ENCODE measurements at places on chromosomes 7 and 10. TPM values are rescaled to one million over a fixed set of nuclear protein-coding genes. Genes with fewer than 3 reads are reported as not detected.

DNA sequence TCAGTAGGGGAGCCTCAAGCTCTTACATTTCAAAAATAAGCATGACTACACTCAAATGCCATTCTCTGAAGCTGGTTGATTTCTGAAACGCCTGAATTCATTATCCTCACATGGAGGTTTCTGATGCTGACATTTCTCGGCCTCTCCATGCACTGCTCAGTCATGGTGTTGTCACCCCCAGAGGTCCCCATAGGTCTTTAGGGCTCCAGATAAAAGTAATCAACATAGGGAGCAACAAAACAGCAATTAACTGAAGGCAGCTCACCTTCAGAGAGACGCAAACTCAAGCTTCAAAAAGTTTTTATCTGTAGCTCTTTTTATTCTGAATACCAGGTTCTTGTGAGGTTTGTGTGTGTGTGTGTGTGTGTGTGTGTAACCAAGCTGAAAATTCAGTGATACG lies 223.2 kb upstream of the LRRN3 start:
- no peak for DNase-seq

- no peak for DNase-seq
Measured at GRCh38 chr7:31892099-31892829, 177.9 kb downstream of the PDE1C start.

GRCh38 chr7:105849122-105849855 lies 27.1 kb downstream of the ATXN7L1 start:
- DNase-seq, result no peak

- no peak for DNase-seq
Measured at GRCh38 chr10:61471491-61471890, 18.3 kb upstream of the TMEM26 start.

GRCh38 chr10:98267894-98268693 lies at the start of gene LOXL4:
TSS of gene LOXL4 (minus strand) at chr10:98268194. CDS start at chr10:98263019, 5,175 bp downstream.
- peak; percentile 27 for DNase-seq

DNA sequence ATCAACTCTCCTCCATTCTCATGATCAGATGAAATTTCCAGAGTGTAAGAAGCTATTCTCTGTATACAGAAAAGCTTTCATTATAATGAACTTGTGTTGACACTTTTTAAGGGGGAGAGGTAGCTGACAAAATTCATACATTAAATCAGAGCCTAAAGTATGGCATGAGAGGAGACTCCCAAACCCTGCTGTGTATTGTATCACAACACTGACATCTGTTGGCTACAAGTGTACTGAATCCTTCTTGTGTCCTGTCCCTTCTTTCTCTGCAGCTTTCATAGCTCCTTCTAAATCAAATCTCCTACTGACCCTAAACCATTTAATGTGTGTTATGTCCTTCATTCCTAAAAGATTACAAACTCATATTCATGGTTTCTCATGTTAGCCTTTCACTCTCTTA lies 70.9 kb downstream of the GCC1 start:
- DNase-seq, result peak; percentile 38

GRCh38 chr7:148524479-148525224 lies 65.9 kb upstream of the C7orf33 start:
- no peak for DNase-seq

- no peak for DNase-seq
Measured at GRCh38 chr10:34539533-34540315, 275.4 kb downstream of the PARD3 start.

DNA sequence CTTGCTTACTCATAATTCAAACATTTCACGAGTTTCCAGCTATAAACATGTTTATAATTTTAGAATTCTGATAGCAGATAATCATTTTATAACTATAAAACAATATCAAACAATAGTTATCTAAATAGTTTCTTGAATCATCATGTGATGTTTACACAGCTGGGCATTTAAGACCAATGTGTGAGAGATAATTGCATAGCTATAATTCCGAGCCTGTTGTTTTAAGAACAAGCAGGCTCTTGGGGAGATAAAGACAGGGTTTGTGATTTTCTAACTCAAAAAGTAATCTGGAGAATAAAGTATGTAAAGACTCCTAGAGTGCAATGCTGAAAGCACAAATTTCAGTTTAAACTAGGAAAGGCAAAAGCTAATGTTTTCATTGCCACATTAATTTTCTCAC lies 331.2 kb downstream of the LRRTM3 start:
- no peak for DNase-seq

- DNase-seq, result no peak
Measured at GRCh38 chr7:75793676-75794075, 19.9 kb downstream of the CCL24 start.

DNA sequence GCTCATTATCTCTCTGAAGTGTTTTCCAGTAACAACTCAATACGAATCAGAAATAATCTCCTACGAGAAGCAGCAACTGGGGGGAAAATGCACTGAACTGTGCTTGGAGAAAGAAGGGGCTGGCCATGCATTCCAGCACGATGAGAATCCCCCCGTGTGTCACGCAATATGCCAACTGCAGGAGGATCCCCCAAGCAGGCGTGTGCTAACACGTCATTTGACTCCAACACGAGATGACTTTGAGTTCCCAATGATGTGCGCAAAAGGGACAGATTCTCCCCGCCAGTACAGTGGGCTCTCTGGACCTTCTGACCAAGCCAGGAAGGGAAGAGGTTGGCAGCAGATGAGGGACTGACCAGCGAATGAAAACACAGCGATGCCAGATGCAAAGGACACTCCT lies 105.5 kb downstream of the KCNMA1 start:
- no peak for DNase-seq

GRCh38 chr10:118827466-118828155 lies 72.8 kb upstream of the CACUL1 start:
- DNase-seq, result no peak

GRCh38 chr7:39085590-39086049 lies 107.9 kb downstream of the POU6F2 start:
- DNase-seq, result no peak

- no peak for DNase-seq
Measured at GRCh38 chr10:18246967-18247366, 106.7 kb downstream of the CACNB2 start.

DNA sequence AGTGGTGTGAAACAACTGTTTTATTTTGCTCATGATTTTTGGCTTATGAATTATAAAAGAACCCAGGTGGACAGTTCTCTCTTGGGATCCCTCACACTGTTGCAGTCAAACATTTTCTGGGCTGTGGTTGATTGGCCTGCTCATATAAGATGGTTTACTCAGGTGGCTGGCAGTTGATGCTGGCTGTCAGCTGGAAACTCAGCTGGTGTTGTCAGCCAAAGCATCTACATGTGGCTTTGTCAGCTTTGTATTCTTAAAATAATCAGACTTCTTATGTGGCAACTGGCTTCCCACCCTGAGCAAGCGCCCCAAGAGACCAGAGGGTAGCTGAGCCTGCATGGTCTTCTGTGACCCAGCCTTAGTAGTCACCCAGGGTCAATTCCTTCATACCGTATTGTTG lies 534.7 kb downstream of the NRG3 start:
- DNase-seq, result peak; percentile 89

- DNase-seq, result no peak
Measured at GRCh38 chr10:71359364-71360046, 37.2 kb upstream of the CDH23 start.

- no peak for DNase-seq
Measured at GRCh38 chr10:90579602-90580242, 278.1 kb downstream of the HTR7 start.

GRCh38 chr7:158804335-158804734 lies 25.0 kb downstream of the ESYT2 start:
- DNase-seq, result no peak

DNA sequence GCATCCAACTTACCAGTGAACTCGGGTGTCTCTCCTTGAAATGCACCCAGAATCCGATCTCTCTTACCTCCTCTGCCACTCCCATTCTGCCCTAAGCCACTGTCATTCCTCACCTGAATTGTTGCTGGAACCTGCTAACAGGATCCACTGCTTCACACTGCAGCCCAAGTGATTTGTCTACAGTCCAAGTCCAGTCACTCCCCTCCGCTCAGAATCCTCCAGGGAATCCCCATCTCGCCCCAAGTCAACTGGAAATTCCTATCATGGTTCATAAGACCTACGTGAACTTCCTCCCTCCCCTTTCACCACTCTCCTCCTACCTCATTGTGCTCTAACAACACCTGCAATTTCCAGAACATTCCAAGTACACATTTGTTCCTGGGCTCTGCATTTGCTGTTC lies 91.3 kb downstream of the SCRN1 start:
- DNase-seq, result no peak

- no peak for DNase-seq
Measured at GRCh38 chr7:131197920-131198615, 129.6 kb upstream of the MKLN1 start.

DNA sequence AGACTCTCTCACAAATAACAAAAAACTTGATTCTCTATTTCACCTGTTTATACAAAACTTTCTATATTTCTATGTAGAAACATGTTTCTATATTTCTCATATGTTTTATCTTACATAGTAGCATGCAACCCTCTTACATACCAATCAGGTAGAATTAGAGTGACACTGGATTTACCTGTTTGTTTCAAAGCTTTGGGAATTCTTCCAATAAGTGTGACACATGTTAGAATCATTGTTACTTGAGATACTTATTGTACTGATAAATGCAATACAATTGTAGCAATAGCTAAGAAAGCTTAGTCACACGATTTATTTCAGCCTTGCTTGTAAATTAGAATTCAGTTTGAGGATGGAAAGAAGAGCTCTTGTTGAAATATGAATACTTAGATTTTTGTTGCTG lies 4.9 kb downstream of the HYAL4 start:
- no peak for DNase-seq

- no peak for DNase-seq
Measured at GRCh38 chr7:47465191-47465590, 116.7 kb downstream of the TNS3 start.

- DNase-seq, result peak; percentile 37
Measured at GRCh38 chr7:88789480-88790064, 6.0 kb downstream of the TEX47 start.

- DNase-seq, result no peak
Measured at GRCh38 chr7:80843018-80843677, 75.7 kb downstream of the SEMA3C start.

GRCh38 chr10:86075512-86075911 lies 291.1 kb downstream of the GRID1 start:
- no peak for DNase-seq

- peak; percentile 11 for DNase-seq
Measured at GRCh38 chr7:44307301-44307900, 18.0 kb downstream of the CAMK2B start.

DNA sequence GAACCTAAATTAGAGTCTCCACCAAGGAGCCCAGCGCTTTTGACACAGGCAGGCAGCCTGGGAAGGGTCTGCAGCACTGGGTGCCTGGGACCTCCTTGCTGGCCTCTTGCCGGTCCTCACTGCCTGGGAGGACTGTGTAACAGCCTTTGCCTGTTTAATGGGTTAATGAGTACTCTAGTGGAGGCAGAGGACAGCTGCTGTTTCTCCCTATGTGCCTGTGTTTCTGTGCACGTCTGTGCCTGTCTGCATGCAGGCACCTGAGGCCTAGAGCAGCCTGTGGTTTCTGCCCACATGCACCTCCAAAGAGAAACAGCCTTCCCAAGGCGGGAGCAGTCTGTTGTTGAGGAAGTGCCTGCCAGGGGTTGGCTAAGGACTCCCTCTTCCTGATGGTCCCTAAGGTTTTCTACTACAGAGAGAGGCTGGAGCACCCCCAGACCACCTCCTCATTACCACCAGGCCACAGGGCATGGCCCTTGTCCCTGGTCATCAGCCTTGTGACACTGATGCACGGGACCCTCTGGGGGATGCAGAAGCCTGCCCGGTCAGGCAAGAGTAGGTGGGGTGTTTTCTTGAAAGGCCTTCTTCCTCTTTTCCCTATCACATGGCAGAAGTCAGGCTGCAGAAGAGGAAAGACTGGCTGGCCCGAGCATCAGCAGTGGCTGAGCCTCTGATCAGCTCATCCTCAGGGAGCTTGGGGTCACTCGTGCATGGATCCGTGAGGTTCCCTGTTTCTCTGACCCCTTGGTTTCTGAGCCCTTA lies 14.2 kb downstream of the SLC29A3 start:
- DNase-seq, result no peak

DNA sequence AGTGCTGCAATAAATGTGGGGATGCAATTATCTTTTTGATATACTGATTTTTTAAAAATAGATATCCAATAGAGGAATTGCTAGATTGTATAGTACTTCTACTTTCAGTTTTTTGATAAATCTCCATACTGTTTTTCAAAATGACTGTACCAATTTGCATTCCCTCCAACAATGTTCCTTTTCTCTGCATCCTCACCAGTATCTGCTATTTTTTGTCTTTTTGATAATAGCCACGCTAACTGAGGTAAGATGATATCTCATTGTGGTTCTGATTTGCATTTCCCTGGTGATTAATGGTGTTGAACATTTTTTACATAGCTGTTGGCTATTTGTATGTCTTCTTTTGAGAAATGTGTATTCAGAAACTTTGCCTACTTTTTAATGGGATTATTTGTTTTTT lies 217.7 kb upstream of the MTPN start:
- no peak for DNase-seq

- no peak for DNase-seq
Measured at GRCh38 chr10:132482090-132482800, 55.3 kb upstream of the INPP5A start.

- no peak for DNase-seq
Measured at GRCh38 chr10:113274176-113274829, 278.6 kb upstream of the HABP2 start.

TPK1 gene
- total RNA-seq, result 11.5 TPM

FAM237B gene
- not detected for total RNA-seq

CNPY1 gene
- not detected for total RNA-seq

NCF1 gene
- 100 TPM for total RNA-seq

FAM13C gene
- total RNA-seq, result not detected

EIF5AL1 gene
- 1.5 TPM for total RNA-seq

VAX1 gene
- total RNA-seq, result not detected

ANKRD61 gene
- 0.68 TPM for total RNA-seq

RET gene
- total RNA-seq, result 0.06 TPM

EBLN1 gene
- not detected for total RNA-seq

ZDHHC6 gene
- 33.1 TPM for total RNA-seq

OPALIN gene
- total RNA-seq, result not detected

SP8 gene
- total RNA-seq, result not detected

REPIN1 gene
- total RNA-seq, result 21.7 TPM

AKR1C4 gene
- total RNA-seq, result not detected

CREB5 gene
- total RNA-seq, result 13.3 TPM

DEPP1 gene
- total RNA-seq, result not detected

EPO gene
- total RNA-seq, result not detected

HOXA1 gene
- total RNA-seq, result 8.2 TPM

CFAP70 gene
- 1.1 TPM for total RNA-seq

Data from OCI-LY7 (cell line).